ENCODE measurements at places on chromosomes 7 and 10.

DNA sequence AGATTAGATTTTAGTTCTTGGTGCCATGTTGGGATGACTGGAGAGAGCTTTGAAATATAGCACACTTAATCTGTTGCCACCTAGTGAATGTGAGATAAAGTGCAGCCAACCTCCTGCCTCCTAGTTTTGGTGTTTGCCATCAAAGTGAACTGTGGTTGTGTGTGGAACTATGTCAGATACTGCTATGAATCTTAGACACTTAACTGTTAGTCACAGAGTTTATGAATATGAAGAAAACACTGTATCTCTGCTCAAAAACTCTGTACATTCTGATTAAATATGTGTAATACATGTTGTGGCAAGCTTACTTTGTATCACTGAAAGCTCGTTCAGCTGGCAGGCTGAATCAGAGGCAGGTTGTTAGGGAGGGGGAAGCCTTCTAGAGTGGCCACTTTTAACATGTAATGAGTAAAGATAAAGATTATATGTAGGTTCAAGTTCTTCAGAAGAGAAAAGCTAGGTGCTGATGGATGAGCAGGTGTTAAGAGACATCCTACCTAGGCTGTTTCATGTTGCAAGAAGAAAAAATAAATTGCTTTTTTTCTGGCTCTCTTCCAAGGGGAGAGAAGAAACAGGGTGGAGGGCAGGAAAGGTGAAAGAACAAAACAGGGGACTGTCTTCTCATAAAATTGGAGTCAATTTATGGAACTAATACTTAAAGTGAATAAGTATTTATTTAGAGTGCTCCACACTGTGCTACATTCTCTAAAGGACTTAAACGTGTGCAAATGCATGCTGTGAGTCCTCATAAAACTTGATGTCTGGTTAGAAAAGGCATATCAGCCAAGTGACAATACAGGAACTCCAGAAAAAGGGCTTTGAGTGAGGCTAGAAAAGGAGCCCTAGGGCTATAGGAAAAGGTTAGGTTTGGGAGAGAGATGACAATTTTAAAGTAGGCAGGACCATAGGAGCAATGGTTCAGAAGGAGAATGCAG lies 14.1 kb upstream of the LAMB1 start:
- peak; percentile 21 for DNase-seq
- H3K27ac ChIP-seq: no peak overlapping the region
- H3K27me3 ChIP-seq: peaks cover 4% of the 10 kb centered on the region
- no peaks in the 10 kb centered on the region for H3K36me3 ChIP-seq

DNA sequence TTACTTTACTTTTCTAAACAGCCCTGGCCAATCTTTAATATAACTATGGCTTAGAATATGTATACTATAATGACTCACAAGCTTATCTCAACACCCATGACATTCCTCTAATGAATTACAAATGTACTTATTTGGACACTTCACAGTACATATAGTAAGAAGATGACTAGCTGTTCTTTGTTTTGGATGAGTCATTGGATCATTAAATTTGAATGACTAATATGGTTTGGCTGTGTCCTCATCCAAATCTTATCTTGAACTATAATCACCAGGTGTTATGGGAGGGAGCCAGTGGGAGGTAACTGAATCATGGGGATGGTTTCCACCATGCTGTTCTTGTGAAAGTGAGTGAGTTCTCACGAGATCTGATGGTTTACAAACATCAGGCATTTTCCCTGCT lies 807.5 kb upstream of the SORCS1 start:
- no peaks in the 10 kb centered on the region for H3K36me3 ChIP-seq
- no peak overlapping the region for H3K27ac ChIP-seq
- H3K27me3 ChIP-seq: no peaks in the 10 kb centered on the region
- H3K4me3 ChIP-seq: no peak overlapping the region
- H3K4me1 ChIP-seq: no peaks in the 10 kb centered on the region
- DNase-seq: no peak

DNA sequence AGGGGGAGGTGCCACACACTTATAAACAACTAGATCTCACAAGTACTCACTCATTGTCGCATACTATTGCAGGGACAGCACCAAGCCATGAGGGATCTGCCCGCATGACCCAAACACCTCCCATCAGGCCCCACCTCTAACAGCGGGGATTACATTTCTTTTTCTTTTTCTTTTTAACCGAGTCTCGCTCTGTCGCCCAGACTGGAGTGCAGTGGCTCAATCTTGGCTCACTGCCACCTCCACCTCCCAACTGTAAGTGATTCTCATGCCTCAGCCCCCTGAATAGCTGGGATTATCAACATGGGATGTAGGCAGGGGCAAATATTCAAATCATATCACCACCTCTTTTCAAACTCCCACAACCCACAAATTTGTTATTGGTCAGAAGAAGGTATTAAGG lies 76.7 kb downstream of the SKAP2 start:
- no peaks in the 10 kb centered on the region for H3K4me1 ChIP-seq
- H3K27me3 ChIP-seq: no peaks in the 10 kb centered on the region
- H3K4me3 ChIP-seq: no peak overlapping the region
- H3K27ac ChIP-seq: no peak overlapping the region
- DNase-seq: no peak
- H3K36me3 ChIP-seq: no peaks in the 10 kb centered on the region

- DNase-seq: no peak
- no peaks in the 10 kb centered on the region for H3K4me1 ChIP-seq
- no peak overlapping the region for H3K4me3 ChIP-seq
- no peak overlapping the region for H3K27ac ChIP-seq
- no peaks in the 10 kb centered on the region for H3K27me3 ChIP-seq
These were observed 221.7 kb downstream of the KIAA1217 start for GRCh38 chr10:24430591-24430990.

DNA sequence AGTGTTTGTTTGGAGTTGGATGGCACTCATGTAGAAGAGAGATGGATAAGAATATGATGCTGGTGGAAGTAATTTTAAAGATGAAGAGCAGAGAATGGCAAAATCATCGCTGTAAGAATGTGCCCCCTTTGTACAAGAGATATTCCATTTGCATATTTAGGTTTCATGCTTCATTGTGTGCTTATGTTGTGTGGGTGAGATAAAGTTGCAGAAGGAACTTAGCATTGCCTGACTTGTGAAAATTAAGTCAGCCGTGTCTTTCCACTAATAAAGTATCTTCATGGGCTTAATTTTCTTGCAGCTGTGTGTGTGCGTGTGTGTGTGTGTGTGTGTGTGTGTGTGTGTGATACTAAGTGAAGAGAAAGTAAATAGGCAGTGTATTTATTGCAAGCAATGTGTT lies 381.9 kb downstream of the OTUD1 start:
- H3K4me3 ChIP-seq: no peak overlapping the region
- no peak overlapping the region for H3K27ac ChIP-seq
- H3K4me1 ChIP-seq: no peaks in the 10 kb centered on the region
- no peaks in the 10 kb centered on the region for H3K27me3 ChIP-seq
- H3K36me3 ChIP-seq: no peaks in the 10 kb centered on the region

DNA sequence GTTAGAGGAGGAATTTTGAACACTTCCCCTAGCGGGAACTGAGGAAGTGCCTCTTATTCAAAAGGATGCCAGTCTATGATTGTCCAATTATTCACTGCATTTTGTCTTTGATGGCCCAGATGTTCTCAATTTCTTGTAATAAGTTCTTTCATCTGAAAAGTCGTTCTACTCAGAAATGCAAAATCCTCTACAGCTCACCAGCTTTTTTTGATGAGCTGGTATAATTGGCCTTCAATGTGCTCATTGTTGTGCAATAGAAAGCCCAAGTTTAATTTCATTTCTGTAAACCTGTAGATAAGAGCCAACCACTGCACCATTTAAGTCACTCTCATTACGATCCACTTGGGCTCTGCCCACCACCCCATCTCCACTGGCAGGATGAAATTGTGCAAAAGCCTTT lies 978.7 kb upstream of the AUTS2 start:
- no peaks in the 10 kb centered on the region for H3K27me3 ChIP-seq
- no peaks in the 10 kb centered on the region for H3K36me3 ChIP-seq
- H3K4me3 ChIP-seq: no peak overlapping the region
- no peaks in the 10 kb centered on the region for H3K4me1 ChIP-seq
- H3K27ac ChIP-seq: no peak overlapping the region
- no peak for DNase-seq

GRCh38 chr10:85459906-85460305 lies 906.7 kb downstream of the GRID1 start:
- no peak overlapping the region for H3K4me3 ChIP-seq
- no peak overlapping the region for H3K27ac ChIP-seq
- no peak for DNase-seq
- peaks cover 2% of the 10 kb centered on the region for H3K27me3 ChIP-seq
- H3K4me1 ChIP-seq: no peaks in the 10 kb centered on the region

- no peaks in the 10 kb centered on the region for H3K4me1 ChIP-seq
- H3K27ac ChIP-seq: no peak overlapping the region
- no peak for DNase-seq
- H3K36me3 ChIP-seq: no peaks in the 10 kb centered on the region
These were observed 25.8 kb upstream of the LEP start for GRCh38 chr7:128215281-128215680.

DNA sequence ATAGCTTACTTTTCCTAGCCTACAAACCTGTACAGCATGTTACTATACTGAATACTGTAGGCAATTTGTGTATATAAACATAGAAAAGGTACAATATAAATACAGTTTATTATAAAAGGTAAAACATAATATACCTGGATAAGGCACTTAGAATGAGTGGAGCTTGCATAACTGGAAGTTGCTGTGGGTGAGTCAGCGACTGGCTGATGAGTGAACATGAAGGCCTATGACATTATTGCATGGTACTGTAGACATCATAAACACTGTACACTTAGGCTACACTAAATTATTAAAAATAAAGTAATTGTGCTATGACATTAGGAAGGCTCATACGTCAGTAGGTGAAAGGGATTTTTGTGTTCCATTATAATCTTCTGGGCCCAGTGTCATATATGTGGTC lies 228.8 kb downstream of the HDAC9 start:
- no peaks in the 10 kb centered on the region for H3K36me3 ChIP-seq
- no peaks in the 10 kb centered on the region for H3K4me1 ChIP-seq
- no peak overlapping the region for H3K4me3 ChIP-seq
- H3K27ac ChIP-seq: no peak overlapping the region
- DNase-seq: no peak

DNA sequence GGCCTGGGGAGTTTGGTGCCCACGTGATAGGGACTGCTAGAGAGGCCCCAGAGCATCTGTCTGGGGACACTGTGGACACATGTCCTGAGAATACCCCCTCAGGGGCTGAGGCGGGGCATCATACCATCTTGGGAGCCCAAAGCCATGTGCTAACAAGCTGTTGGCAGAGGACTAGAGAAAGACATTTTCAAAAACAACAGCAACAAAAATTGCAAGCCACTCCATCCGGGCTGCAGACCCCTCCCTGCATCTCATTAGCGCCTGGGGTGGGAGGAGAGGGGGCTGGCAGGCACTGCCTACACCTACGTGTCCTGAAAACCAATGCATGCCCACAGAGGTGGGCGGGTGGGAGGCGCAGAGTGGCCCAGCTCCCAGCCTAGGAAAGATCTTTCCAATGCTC lies 507.4 kb upstream of the PODXL start:
- H3K4me3 ChIP-seq: no peak overlapping the region
- no peaks in the 10 kb centered on the region for H3K4me1 ChIP-seq
- H3K27me3 ChIP-seq: peaks cover 9% of the 10 kb centered on the region
- no peak overlapping the region for H3K27ac ChIP-seq
- no peak for DNase-seq

DNA sequence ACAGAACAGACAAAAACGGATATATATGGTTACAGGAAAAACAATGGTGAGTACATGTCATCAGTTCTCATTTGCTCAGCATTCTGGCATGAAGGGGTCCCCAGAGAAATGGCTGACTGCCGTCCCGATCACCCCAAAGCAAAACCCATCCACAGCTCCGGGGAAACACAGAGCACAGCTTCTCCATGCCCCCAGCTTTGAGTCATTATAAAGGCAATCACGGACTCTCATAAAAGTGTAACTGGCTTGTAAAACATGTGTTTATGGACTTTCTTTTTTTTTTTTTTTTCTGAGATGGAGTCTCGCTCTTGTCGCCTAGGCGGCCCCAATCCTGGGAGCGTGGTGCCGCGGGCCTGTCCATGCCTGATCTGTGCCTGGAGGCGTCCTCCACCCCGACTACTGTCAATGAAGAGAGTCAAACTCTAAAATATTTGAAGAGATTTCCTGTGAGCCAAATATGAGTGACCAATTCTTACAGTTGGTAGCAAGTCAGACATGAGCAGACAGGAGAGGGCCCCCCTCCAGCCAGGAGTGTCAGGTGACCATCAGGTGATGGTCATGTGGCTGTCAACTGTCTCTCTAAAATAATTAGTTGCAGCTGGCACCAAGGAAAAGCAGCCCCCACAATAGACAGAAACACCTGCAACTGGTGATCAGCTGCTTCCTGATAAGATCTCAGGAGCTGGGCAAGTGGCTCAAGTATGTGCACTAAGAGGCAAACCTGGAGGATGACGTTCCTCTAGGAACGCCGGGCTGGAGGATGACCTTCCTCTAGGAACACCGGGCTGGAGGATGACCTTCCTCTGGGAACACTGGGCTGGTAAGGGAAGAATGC lies 21.7 kb upstream of the NOM1 start:
- H3K27me3 ChIP-seq: peaks cover 29% of the 10 kb centered on the region
- DNase-seq: no peak
- peaks cover 25% of the 10 kb centered on the region for H3K4me1 ChIP-seq

GRCh38 chr7:50658696-50659095 lies 93.5 kb upstream of the DDC start:
- H3K27ac ChIP-seq: no peak overlapping the region
- DNase-seq: no peak
- no peaks in the 10 kb centered on the region for H3K27me3 ChIP-seq
- peaks cover 40% of the 10 kb centered on the region for H3K4me1 ChIP-seq

- no peaks in the 10 kb centered on the region for H3K36me3 ChIP-seq
- no peak overlapping the region for H3K4me3 ChIP-seq
- DNase-seq: no peak
- peaks cover 1% of the 10 kb centered on the region for H3K27me3 ChIP-seq
- no peak overlapping the region for H3K27ac ChIP-seq
These were observed 84.7 kb downstream of the ARL5B start for GRCh38 chr10:18743926-18744325.

DNA sequence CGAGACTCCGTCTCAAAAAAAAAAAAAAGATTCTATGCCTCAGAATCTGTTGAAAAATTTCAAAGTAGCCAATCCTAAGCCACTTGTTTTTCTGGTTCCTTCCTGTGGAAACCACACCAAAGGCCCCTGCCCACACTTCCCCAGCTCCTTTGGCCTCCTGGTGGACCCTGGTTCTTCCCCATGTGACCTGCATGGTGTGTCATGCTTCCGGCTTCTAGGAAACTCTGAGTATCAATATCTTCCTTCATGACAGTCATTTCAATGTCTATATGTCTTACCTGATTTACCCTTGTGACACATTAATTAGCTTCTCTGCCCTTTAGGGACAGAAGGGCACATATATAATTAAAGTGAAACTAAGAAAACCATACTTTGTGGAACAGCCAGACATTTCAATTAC lies 80.4 kb upstream of the GRB10 start:
- peaks cover 3% of the 10 kb centered on the region for H3K27me3 ChIP-seq
- H3K36me3 ChIP-seq: no peaks in the 10 kb centered on the region
- H3K4me3 ChIP-seq: no peak overlapping the region
- peaks cover 2% of the 10 kb centered on the region for H3K4me1 ChIP-seq

- H3K4me1 ChIP-seq: no peaks in the 10 kb centered on the region
- no peak overlapping the region for H3K27ac ChIP-seq
- H3K4me3 ChIP-seq: no peak overlapping the region
- H3K27me3 ChIP-seq: no peaks in the 10 kb centered on the region
- H3K36me3 ChIP-seq: no peaks in the 10 kb centered on the region
These were observed 54.5 kb upstream of the CD36 start for GRCh38 chr7:80583901-80584300.

- H3K27me3 ChIP-seq: peaks cover 18% of the 10 kb centered on the region
- no peak overlapping the region for H3K27ac ChIP-seq
- no peaks in the 10 kb centered on the region for H3K36me3 ChIP-seq
- no peak for DNase-seq
- peaks cover 2% of the 10 kb centered on the region for H3K4me1 ChIP-seq
These were observed 44.1 kb upstream of the LBX1 start for GRCh38 chr10:101273330-101273729.

Data from activated CD8-positive, alpha-beta T cell treated with anti-CD3 and anti-CD28 coated beads for 36 hours (primary cell).